Omental fat pad (tissue), 4 donors: ENCODE measurements at places on chromosomes 12 and 14. TPM values are rescaled to one million over a fixed set of nuclear protein-coding genes. Genes with fewer than 3 reads are reported as not detected.

PPFIA2 gene
- total RNA-seq: 1.6 TPM

OR6C70 gene
- total RNA-seq: not detected

NANOG gene
- not detected for total RNA-seq

E2F7 gene
- not detected for total RNA-seq

SLCO1A2 gene
- total RNA-seq: not detected

GLS2 gene
- total RNA-seq: 1.7 TPM

HHIPL1 gene
- 3.2 TPM for total RNA-seq

ERH gene
- total RNA-seq: 62.4 TPM

DCAF11 gene
- 51.9 TPM for total RNA-seq

NAV3 gene
- total RNA-seq: 24.3 TPM

KRT82 gene
- not detected for total RNA-seq

IL22 gene
- not detected for total RNA-seq

NINJ2 gene
- 8.6 TPM for total RNA-seq

CD163 gene
- 848 TPM for total RNA-seq

OR4E2 gene
- total RNA-seq: not detected

LALBA gene
- total RNA-seq: not detected

MYF6 gene
- total RNA-seq: 0.44 TPM

TAS2R42 gene
- not detected for total RNA-seq

PLXNC1 gene
- total RNA-seq: 4.2 TPM

IL26 gene
- total RNA-seq: not detected

GPD1 gene
- total RNA-seq: 2,989 TPM

KLRF1 gene
- not detected for total RNA-seq

CDKN3 gene
- 4.8 TPM for total RNA-seq

OR6J1 gene
- not detected for total RNA-seq

NAA25 gene
- total RNA-seq: 16.6 TPM
